ENCODE measurements at places on chromosomes 3 and 15.
A peak's percentile ranks its signal among the peaks of the same experiment; 100 is the strongest.

GRCh38 chr3:32780735-32781210 is 37.0 kb upstream of the TRIM71 start:
- no peak for DNase-seq

- DNase-seq = no peak
Measured at GRCh38 chr3:100864471-100865250, 128.6 kb downstream of the ABI3BP start.

DNA sequence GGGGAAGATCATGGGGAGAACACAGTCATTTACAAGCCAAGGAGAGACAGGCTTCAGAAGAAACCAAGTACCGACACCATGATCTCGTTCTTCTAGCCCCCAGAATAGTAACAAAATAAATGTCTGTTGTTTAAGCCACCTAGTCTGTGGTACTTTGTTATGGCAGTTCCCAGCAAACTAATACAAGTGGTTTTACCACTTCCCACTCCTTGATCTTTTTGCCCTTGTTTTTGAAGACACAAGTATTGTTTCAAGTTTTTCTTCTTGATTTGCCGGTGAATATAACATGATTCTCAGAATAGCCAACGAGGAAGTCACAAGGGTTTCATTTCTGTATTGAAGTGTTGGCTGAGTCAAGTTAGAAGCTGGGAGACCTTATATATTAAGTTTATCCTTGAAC is 220.3 kb downstream of the SOX2 start:
- no peak for DNase-seq

DNA sequence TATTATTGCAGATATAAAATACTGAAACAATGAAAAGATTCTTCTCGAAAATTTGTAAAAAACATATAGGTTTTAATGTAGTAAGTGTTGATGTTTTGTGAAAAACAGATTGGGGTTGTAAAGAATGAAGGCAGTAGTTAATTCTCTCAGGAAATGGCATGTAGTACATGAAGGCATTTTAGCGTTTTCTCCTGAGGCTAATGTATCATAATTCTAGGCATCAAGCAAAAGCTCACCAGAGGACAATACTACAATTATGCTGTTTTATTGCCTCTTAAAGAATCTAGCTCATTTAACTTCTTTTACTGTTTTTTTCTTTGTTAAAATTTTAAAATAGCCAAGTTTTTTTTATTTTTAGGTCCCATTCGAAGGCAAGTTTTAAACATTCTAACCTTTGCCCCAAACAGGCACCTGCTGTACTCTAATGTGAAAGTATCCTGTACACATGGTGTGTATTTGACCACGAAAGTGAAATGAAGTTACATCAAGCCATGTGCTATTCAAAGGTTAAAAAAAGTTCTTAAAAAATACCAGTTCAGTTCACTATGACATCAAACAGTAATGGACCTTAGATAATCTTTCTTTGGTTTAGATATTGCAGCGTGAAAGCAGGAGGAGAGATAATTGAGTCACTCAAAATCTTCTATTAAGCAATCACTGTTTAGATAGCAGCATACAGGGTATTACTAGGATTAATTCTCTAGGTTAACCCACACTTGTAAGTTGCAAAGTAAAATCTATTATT is 163.6 kb downstream of the ECT2 start:
- DNase-seq = no peak

- no peak for DNase-seq
Measured at GRCh38 chr3:175111036-175111435, 251.9 kb downstream of the NAALADL2 start.

GRCh38 chr15:89360294-89360971 is 25.8 kb upstream of the POLG start:
- DNase-seq = no peak

DNA sequence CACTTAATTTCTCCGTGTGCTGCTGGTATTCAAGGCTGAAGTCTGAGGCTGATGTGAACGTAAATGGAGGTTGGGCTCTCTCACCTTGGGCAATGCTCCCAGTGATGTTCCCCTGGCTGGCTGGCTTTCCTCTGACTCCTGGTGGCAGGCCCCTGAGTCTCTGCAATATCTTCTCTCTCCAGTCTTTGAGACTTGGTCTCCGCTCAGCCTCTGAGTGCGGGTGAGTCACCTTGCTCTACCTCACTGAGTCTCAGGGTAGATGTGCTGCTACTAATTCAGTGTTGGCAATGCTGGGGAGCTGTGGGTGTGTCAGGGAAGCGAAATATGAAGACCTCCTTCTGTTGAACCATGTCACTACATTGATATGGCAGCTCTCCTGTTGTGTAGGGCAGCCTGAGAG is 31.3 kb upstream of the TRIM59 start:
- no peak for DNase-seq

- DNase-seq = no peak
Measured at GRCh38 chr3:23588547-23588946, 217.2 kb upstream of the UBE2E1 start.

- DNase-seq = no peak
Measured at GRCh38 chr15:101536166-101536874, 46.8 kb upstream of the PCSK6 start.

GRCh38 chr3:159586571-159587202 is 401.9 kb upstream of the IL12A start:
- no peak for DNase-seq

GRCh38 chr3:133675631-133676335 is 14.0 kb upstream of the TOPBP1 start:
- no peak for DNase-seq

DNA sequence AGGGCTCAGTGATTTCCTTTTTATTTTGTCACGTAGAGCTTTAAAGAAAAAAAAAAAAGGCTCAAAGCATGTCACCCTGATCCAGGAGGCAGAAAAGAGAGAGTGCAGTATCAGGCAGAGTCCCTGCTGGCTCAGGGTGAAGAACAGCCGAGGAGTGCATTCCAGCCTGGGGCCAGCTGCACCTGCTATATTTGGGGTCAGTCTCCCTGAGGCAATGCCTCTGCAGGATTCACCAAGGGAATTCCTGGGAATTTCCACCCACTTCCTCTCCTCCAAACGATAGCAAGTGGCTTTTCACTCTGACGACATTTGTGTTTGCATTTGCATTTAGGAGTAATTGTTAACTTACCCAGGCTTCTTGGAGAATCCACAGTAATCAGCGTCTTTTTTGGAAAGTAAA is 202.9 kb upstream of the CTNNB1 start:
- DNase-seq = no peak

GRCh38 chr3:49098429-49098828 is 4.6 kb upstream of the QRICH1 start:
- DNase-seq = no peak

DNA sequence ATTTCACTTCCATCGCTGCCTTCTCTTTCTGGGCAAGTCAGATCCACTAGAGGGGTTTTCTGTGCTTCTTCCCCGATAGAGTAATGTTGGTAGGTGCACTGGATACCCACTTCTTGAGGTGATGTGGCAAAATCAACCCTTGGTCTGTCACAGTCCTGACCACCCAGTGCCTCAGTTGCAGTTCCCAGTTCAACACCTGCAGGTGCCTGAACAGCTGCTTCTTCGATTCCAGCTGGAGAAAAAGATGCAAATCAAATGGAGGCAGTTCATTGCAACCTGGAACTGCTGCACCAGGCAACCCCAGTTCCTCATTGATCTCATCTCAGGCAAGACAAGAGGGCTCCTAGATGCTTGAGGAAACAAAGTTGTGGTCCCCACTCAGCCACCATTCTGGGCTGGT is 186.6 kb downstream of the UBE2E2 start:
- DNase-seq = no peak

DNA sequence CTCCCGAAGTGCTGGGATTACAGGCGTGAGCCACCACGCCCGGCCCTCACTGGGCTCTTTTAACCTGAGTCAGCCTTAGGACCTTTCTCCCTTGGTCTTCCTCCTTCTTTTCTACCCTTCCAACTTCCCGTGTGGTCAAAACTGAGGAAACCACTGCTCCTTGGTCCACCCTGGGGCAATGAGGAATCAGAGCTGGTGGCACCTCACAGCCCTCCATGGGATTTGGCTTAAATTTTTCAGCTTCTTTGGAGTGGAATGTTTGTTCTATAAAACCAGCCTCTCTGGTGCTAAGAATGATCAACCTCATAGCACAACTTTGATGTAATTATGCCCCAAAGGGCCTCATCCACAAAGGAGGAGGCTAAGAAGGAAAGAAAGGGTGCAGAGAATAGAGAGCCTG is 76.6 kb upstream of the CFAP20DC start:
- no peak for DNase-seq

DNA sequence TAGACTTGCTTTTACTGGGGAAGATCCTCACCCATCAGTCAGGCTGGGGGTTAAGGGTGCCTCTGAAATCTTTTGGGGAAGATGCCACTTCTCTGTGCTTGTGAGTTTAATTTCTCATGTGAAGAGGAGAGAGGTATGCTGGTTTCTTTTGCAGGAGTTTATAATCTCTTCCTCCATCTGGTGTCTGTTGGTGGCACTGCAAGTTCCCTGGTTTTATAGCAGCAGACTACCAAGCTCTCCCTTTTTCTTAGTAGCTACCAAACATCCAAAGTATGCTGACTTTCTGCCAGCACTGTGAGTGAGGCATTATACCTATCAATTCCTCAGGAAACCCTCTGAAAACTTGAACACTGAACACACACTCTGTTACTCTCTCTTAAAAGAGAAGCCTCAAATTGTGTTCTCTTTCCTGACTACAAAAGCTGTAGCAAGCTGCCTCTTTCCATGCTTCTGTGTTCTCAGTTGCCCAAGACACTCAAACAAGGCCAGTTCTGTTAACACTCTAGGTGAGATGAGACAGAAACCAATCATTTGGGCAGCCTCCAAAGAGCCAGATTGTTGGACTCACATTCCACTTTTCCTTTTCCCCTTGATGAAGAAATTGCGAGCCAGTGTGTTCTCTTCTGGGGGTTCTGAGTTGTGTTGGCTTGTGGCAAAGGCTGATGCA is 299.5 kb downstream of the GAP43 start:
- no peak for DNase-seq

DNA sequence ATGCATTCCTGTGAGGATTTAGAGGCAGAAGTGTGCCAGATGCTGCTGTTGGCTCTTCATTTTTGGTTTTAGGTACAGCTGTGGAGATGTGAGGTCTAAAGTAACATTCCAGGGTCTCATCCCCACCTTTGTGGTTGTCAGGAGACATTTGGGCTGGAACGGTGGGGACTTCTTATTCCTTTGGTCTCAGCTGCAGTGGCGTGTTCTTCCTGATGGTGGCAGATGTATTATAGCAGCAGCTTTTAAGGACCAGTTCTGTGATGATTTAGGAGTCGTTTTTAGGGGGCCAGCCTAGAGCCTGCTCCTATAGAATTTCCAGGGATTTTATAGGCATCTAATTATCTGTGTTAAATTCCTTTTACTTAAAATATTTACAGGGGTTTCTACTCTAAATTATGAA is 221.0 kb upstream of the EOMES start:
- DNase-seq = no peak

- DNase-seq = peak; percentile 43
Measured at GRCh38 chr3:13015286-13016082, 57.7 kb downstream of the IQSEC1 start.

GRCh38 chr15:42240823-42241222 is 32.2 kb upstream of the GANC start:
- DNase-seq = no peak

DNA sequence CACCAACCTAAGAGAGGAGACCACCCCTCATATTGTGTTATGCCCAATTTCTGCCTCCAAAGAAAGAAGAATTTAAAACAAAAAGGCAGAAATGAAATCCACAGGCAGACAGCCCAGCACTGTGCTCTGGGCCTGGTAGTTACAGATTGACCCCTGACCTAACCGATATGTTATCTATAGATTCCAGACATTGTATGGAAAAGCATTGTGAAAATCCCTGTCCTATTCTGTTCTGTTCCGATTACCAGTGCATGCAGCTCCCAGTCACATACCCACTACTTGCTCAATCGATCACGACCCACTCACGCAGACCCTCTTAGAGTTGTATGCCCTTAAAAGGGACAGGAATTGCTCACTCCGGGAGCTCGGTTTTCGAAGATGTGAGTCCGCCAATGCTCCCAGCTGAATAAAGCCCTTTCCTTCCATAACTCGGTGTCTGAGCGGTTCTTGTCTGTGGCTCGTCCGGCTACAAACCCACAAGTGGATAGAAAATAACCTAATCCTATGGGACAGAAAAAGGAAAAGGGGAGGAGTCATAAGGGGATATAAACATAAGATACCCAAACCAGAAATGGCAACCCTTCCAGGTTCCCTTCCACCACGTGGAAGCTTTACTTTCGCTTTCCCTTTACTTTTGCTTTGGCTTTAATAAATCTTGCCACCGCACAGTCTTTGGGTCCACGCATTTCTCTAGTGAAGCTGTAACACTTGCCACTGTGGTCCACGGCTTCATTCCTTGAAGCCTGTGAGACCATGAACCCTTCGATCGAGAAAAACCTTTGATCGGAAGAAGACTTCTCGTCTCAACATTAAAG is 1.7 kb upstream of the CFAP91 start:
- no peak for DNase-seq

GRCh38 chr3:14672588-14672987 is 2.4 kb upstream of the C3orf20 start:
- DNase-seq = no peak

DNA sequence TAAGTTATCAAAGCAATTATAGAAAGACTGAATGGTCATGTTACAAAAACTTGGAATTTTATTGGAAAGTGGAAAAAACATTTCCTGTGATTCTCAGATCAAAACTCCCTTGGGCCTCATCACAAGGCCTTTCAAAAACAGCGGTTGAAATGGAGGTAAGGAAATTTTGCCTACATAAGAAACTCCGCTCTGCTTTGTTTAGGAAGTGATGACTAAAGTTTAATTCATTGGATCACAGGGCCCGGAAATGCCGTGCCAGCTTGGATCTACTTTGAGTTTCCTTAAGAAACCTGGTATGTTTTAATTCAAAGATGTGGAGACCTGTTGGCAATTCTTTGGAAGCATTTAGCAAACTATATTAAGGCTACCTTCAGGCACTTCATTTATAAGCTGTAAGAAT is 143.9 kb upstream of the MME start:
- DNase-seq = no peak

DNA sequence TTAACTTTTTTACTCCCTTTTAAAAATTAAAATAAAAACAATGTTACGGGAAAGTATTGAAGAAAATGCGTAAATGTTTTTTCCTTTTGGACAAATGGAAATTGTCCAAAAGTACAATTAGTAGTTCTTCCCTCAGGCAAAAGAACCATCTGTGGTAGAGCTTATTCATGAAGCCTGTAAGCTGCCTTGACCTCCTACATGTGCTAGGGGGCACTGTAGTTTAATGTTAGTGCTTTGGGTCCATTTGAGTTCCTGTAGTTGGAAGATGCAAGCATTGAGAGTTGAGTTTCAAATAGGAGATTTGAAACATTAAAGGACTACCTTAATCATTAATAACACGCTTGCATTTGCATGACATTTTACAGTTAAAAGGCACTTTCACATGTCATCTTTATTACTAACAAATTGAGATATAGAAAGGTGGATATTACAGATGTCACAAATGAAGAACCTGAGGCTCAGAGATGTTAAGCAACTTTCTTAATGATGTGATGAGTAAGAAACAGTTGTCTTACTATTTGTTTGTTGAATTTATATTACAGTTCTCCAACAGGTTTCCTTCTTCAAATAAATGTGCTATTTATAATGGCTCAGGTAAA is 1.8 kb upstream of the ZNF385D start:
- DNase-seq = no peak

- no peak for DNase-seq
Measured at GRCh38 chr3:32303399-32303747, 64.9 kb downstream of the CMTM8 start.

- DNase-seq = no peak
Measured at GRCh38 chr15:70212963-70213315, 115.2 kb upstream of the TLE3 start.

- DNase-seq = no peak
Measured at GRCh38 chr3:146974001-146974400, 368.9 kb upstream of the PLSCR5 start.

All from stimulated activated CD8-positive, alpha-beta memory T cell treated with anti-CD3 and anti-CD28 coated beads, Interleukin-7, amount 100 ng/mL, for 4 hours (primary cell).